ENCODE measurements at places on chromosomes 6 and 20.

DNA sequence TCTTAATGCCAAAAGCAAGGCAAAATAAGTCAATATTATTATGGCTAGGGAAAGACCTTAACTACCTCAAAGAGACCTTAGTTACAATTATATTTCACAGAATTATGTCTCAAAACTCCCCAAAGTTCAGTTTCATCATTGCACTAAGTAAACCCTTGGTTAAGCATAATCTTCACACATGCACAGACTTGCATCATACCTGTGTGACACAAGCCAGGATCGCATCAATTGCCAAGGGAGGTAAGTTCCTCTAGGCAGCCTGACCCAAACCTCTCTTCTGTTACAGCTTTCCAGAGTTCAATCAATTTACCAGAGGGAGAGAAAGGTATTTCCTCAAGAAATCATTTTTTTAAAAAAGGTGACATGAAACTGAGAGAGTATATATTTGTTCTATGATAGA is 31.9 kb upstream of the PRSS35 start:
- no peak for DNase-seq

DNA sequence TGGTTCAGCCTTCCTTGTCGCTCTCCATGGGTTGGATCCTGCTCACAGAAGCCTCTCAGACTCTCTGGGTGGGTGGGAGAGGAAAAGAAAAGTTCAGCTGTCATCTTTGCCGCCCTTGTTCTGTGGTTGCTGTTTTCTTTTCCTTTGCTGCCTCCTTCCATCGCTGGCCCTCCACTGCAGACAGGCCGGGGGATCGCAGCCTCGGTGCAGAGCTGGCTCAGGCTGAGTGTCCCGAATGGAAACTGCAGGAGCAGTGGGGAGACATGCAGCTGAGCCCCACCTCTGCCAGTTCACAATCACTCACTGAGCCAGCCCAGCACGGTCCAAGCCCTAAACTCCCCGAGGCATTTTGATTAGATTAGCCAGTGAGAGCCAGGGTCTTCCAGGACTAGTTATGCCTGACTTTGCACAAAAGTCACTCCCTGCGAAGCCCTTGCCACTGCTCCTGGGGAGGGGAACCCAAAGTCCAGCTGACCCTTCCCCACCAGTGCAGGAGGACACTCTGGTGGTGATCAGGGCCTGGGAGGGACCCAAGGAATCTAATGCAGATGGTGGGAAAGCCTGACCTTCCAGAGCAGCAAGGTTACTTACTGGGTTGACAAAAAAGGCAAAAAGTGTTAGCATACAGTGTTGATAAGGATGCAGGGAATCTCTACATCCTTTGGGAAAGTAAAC is 14.0 kb downstream of the NRN1 start:
- no peak for DNase-seq

- no peak for DNase-seq
Observed at GRCh38 chr6:116099036-116099435, 1.6 kb upstream of the NT5DC1 start.

DNA sequence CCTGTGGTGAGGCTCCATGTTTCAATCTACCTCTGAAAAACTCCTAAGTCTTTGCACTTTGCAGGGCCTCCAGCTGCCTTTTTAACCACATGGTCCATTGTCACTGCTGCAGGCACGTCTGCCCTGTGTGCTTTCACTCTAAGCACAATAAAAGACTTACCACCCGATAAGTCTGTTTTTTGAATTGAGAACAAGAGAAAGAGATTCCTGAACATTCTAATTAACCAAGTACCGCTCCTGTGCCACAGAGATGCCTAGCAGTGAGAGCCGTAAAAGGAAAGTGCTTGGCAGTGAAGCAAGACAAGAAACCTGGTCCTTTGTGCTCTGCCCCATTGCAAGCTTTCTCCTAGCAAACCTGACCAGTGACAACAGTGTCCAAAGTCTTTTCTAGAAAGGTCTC is 487.6 kb upstream of the FLRT3 start:
- no peak for DNase-seq

DNA sequence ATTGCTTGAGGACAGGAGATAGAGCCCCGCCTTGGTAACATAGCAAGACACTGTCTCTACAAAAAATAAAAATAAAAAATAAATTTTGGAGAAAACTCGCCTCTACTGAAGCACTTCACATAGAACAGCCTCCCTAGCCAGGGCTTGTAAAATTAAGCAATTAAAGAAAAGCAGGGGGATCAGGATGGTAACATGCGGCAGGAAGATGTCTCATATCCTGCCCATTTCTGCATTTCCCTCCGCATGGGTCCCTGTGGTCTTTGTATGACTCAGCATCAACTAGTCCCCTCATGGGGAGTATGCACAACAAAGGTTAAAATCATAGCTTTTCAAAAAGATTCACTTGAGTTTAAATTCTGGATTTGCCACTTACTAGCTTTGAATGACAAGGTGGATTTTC is 379.0 kb downstream of the EPHA7 start:
- DNase-seq = no peak

- DNase-seq = no peak
Observed at GRCh38 chr20:58839474-58839874, 11.2 kb downstream of the GNAS-AS1 start.

DNA sequence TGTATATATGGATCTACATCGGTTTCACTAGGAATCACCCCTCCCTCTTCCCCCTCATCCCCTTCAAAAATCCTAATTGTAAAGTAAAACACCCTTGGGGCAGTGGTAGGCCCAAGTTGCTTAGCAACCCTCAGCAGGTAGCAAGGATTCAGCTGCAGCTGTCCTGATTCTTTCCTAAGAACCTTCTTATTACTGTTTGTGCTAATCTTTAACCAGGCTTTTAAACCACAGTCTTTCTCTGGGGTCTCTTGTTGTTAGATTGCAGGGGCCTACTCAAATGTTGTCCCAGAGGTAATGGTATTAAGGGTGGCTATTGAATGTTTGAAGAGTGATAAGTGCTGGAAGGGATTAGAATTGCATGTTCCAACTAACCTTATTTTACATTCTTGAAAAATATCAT is 46.4 kb downstream of the PRL start:
- DNase-seq = no peak

DNA sequence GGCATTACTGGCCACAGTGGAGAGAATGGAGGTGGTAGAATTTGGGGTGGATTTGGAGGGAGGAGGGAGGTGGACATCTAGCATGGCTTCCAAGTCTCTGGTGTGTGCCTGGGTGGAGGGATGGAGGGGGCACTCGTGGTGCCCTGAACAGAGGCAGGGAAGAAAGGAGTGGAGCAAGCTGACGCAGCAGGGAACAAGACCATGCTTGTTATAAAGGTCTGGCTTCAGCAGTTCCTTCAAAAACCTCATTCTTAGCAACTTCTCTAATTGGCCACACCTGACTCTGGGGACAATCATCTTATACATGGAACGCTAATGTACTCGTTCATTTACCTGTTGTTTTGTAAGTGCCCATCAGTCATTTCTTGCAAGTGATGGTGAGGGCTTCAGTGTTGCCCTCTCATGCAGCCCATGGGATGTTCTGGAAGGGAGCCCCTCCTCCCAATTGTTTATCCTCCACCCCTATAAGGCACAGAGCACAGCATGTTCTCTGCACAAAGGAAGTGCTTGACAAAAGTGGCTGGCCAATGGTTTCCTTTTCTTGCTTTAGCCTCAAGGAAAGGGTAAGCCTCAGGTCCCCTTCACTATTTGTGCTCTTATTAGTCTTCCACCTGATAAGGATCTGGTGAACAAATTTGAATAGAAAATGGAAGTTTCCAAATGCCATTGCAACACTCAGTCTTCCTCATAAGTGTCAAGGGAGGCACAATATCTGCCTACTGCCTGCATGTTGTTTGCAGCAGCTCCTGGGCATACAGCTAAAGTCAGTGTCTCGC is 39.3 kb downstream of the GFOD1 start:
- DNase-seq = no peak

- DNase-seq = no peak
Observed at GRCh38 chr6:146697921-146698320, 99.1 kb downstream of the ADGB start.

- no peak for DNase-seq
Observed at GRCh38 chr6:99514089-99514488, 1.1 kb downstream of the USP45 start.

DNA sequence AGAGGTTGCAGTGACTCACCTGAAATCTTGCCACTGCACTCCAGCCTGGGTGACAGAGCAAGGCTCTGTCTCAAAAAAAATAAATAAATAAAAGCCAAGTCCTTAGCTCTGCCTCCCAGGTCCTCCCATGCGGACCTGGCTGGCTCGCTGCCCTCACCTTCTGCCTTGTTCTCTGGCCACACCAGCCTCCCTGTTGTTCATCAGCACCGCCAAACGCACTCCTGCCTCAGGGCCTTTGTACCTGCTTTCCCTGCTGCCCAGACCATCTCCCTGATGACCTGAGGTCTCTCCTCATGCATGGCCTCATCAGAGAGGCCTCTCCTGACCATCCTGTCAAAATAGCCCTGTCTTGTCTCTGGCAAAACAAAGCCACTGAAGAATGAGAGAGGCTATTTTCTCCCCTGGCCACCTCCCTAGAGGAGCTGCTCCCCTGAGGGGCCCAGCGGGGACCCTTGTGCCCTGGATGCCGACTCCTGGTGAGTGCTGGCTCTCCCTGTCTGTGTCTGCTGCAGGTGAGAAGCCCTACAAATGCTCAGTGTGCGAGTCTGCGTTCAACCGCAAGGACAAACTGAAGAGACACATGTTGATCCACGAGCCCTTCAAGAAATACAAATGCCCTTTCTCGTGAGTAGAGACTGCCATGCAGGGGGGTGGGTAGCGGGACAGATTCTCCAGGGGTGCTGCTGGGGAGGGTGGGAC is 22.6 kb upstream of the CHMP4B start:
- DNase-seq = no peak

DNA sequence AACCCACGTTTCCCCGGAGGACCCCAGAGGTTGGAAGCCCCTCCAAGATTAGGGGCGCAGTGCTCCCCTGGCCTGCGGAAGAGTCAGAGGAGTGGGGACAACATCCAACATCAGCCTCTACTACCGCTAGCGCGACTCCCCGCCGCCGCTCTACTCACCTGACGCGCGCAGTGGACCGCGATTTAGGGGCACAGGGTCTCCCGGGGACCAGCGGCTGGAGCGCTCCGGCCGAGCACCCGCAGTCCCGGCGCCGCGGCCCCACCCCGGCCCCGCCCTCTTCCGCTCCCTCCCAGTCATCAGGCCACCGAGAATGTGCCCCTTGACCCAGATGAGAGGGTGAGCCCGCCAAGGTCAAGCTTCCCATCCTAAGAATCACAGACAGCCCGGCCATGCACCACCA is at the start of gene ZFP57:
ZFP57 (minus strand) TSS at position 249 of the 400 bp plus-strand sequence. CDS start 4,149 bp downstream, outside the sequence.
- no peak for DNase-seq

- DNase-seq = no peak
Observed at GRCh38 chr6:72783666-72784065, 161.8 kb downstream of the KCNQ5 start.

GRCh38 chr20:59985164-59985563 is 26.9 kb downstream of the CDH26 start:
- DNase-seq = no peak

GRCh38 chr6:123875784-123876183 is 72.1 kb downstream of the NKAIN2 start:
- no peak for DNase-seq

- no peak for DNase-seq
Observed at GRCh38 chr6:145116591-145117178, 618.6 kb downstream of the EPM2A start.

DNA sequence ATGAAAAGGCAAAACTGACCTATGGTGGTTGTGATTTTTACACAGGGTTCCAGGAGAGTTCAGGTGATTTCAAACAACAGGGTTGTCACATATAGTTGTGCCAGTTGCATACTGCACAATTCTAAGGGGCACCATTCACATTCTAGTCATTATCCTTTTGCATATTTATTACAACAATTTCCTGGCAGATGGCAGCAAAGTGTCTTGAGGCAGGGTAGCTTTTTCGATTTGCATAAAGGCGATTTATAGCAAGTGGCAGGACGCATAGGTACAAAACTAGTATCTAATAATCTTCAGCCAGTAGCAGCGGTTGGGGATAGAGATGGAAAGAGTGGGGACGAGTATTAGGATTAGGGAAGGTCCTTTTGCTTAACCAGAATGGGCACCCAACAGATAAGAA is 46.5 kb upstream of the TRAF3IP2 start:
- no peak for DNase-seq

- DNase-seq = no peak
Observed at GRCh38 chr6:105985098-105985815, 100.9 kb upstream of the PRDM1 start.

DNA sequence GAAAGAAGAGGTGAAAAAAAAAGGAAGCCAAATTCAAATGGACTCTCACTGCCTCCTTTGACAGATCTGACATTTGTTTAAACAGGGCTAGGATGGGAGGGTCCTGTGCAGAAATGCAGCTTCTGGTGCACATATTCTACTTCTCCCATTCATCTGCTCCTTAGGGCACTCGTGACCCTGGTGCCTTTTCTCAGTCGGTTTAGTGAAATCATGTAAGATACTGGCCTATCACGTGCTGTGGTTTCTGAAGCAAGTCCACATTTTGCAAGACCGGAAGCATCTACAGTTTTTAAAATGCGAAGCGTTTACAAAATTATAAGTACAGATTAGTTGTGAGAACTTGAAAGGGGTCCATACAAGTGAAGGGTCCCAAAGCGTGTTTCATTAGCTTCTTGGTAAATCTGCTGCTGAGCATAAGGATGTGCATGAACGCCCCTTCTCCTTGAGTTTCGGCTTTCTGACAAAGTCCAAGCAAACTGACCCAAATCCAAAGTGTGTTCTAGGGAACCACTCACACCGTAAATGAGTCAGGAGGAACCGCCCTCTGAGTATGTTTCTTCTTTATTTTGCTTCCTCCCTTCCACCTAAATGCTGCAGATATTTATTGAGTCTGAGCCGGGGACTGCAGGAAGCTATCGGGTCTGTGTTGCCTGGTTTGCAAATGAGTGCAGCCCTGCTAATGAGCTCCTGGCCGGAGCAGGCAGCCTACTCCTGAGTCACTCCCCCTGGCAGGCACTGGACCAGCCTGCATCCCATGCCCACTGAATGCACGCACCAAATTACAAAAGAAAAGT is 323.8 kb upstream of the JARID2 start:
- DNase-seq = no peak

DNA sequence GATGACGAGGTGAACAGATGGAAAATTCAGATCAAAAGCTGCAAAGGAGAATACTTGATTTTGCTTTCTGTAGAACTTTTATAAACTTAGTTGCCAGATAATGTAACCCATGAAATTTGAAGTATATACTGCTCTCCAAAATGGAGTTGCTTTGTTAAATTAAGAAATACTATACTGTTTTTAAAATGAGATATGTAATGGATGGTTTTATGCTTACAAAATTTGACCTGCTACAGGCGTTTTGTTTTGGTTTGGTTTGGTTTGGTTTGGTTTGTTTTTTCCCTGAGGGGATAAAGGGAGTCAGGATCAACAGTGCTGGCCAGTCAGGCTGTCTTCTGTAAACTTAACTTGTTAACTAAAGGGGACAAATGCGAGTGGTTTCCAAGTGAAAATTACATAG is 55.6 kb upstream of the KIF25 start:
- DNase-seq = no peak

- DNase-seq = no peak
Observed at GRCh38 chr6:73784726-73785505, 88.9 kb downstream of the CD109 start.

- DNase-seq = no peak
Observed at GRCh38 chr20:38186788-38187221, 21.7 kb upstream of the TGM2 start.
